CD4-positive, alpha-beta T cell treated with Interleukin-21 for 1 hour (primary cell): ENCODE measurements at places on chromosomes 6 and 20.

DNA sequence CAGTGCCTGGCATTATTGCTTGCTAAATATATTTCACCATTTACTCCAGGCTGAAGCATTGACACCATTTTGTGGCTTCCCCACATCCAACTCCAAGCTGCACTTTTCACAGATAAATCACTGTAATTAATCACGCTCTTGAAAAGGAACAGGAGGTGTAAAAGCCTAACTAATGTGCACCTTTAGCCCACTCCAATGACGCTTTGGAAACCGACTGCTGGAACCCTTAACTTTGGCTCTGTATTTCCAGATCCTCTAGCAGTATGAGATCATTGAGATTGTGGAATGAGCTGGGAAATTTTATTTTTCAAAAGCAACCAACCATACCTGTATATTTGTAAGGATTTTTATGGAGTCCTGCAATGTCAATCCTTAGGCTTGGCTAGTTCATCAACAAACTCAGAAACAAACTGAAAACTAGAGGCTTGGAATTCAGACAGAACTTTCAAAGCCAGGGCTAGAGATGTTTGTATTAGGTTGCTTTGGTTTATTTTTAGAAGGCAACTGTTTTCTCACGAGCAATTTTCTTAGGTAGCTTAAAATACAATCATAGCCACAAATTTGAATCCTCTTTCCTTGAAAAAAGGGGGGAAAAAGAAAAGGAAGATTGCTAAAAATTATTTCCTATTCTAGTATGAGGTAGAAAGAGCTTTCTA lies 52.8 kb upstream of the UTRN start:
- no peak for DNase-seq

DNA sequence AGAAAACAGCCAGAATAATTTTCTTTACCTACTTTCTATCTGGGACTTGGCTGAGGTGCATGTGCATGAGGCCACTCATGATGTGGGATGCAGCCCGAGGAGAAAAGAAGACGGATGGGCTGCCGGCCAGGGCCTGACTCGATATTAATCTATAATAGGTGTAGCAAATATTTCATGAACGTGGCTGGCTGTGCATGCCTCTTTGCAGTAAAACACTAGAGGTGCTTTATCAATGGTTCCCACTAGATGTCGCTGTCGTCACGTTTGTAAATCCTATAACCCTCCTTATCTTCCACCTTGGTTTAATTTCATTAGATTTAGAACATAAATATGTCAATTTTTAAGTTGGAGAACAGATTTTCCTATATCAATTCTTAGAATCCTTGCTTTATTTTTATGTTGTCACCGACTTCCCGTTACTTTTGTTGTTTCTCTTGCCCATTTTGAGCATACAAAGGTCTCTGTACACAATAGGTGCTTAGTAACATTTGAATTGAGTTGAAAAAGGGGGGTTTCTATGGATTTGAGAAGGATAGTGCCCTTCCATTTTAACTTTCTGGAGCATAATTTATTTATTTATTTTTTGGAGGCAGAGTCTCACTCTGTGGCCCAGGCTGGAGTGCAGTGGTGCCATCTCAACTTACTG lies 19.6 kb upstream of the FERMT1 start:
- DNase-seq: peak; percentile 41

DNA sequence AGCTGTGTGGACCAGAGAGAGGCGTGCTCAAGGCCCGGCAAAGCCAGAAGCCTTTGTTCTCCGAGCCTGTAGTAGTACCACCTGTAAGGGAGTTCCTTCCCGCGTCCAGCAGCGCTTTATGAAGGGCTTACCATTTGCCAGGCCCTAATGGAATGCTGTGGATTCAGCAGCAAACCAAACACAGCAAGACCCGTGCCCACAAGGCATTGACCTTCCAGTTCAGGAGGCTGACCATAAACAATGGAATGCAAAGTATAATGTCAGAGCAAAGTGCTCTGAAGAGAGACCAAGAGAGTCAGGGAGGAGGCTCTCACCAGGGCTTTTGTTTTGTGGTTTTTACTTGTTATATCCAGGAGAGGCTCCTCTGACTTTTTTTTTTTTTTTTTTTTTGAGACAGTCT lies 209.8 kb downstream of the ZMYND8 start:
- DNase-seq: no peak

- DNase-seq: no peak
Observed at GRCh38 chr6:7334685-7335084, 21.7 kb upstream of the SSR1 start.

DNA sequence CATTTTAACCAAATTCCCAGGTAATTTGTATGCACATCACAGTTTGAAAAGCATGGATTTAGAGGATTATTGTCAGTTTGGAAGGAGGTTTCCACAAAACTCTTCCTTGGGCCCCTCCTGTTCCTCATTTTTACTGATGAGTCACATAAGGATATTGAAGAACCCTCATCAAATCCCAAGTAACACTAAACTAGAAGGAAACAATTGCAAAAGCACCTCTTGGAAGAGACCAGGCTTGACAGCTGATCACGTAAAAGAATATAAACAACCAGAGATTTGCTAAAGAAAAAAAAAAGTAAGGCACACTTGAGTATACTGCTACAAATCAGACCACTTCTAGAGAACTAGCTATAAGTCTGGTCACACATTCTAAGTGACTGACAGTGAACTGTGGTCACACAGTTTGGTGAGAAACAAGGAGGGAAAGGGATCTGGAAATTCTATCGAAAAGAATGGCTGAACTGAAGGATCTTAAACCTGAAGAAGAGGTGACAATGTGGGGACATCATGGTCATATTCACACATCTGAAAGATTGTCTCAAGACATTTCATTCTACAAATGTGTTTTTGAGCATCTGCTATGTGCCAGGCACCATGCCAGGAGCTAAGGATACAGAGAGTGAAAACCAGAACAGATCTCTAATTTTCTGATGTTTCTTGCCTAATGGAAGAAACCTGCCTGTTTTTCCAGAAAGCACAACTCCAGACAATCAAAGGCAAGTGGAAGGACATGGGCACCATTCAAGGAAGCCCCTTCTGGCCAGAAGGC lies 24.1 kb downstream of the ZHX3 start:
- DNase-seq: no peak

- DNase-seq: no peak
Observed at GRCh38 chr6:131257104-131257503, 121.8 kb downstream of the AKAP7 start.

DNA sequence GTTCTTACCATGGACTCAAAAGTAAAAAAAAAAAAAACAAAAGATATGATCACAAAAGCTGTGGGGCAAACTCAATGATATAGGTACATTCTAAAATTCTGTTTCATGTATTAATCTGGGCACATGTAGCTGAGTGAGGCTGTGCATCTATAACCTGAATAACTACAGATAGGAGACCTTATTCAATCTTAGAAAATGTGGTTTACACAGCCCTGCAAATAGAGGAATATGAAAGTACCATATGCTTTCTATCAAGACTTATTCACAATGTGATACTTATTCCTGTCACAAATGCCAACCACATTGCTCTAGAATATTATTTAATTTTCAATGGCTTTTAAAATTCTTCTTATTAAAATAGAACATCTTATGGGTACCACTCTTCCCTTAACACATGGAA lies 3.1 kb upstream of the SPACA1 start:
- DNase-seq: no peak

GRCh38 chr6:45652416-45652815 lies 274.7 kb upstream of the SUPT3H start:
- DNase-seq: no peak

GRCh38 chr20:43837856-43838702 lies 76.6 kb upstream of the TOX2 start:
- no peak for DNase-seq

- no peak for DNase-seq
Observed at GRCh38 chr6:36104836-36105235, 25.5 kb upstream of the MAPK13 start.

GRCh38 chr6:33344701-33345697 lies 27.5 kb upstream of the ZBTB22 start:
- peak; percentile 89 for DNase-seq

DNA sequence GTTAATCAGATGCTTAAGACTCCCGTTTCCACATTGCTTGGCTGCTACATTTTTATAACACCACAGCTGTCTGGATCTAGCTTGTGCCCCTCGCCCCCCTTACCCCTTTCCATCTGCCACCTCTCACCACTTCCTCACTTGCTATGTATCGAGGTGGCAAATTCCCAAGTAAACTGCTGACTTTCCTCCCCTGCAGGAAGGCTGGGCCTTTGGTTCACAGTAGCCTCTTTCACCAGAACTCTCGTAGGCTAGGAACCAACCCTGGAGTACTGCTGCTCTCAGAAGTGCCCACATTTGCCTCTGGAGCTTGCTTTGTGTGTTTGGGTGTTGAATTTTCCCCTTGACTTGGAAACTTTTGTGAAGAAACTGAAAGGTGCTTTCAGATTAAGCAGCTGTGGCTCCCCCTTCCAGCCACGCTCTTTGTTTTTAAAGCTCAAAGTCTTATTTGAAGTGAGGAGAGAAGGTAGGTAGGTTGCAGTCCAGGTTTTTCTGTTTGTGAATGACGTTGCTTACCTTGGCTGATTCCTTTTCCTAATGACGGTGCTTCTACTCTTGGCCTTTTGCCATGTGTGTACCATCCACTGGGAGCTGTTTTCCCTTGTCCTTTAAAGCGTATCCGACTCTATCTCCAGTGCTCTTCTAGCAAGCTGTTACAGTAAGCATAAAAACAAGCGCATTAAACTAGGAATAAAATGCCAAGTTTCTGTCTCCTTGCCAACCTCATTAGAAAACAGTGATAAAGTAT lies 90.4 kb downstream of the CARMIL1 start:
- DNase-seq: peak; percentile 10
